ENCODE measurements at places on chromosomes 5 and 9.

DNA sequence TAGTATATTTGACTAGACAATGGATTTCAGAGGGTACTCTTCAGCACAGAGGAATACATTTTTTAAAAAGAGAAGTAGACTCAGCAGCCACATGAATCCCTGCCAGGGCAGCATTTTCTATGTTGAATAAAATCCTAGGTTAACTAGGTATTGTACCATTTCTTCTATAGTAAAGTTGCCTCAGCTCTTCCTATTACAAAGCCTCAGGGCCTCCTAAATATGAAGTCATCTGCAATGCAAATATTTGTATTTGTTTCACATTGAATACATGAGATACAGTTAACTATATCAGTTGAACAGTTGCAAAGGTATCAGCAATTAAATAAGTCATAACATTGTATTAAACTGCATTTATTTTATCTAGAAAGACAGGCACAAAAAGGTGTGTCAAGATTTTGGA, 59.5 kb downstream of the NUDT12 start:
- DNase-seq, result no peak

DNA sequence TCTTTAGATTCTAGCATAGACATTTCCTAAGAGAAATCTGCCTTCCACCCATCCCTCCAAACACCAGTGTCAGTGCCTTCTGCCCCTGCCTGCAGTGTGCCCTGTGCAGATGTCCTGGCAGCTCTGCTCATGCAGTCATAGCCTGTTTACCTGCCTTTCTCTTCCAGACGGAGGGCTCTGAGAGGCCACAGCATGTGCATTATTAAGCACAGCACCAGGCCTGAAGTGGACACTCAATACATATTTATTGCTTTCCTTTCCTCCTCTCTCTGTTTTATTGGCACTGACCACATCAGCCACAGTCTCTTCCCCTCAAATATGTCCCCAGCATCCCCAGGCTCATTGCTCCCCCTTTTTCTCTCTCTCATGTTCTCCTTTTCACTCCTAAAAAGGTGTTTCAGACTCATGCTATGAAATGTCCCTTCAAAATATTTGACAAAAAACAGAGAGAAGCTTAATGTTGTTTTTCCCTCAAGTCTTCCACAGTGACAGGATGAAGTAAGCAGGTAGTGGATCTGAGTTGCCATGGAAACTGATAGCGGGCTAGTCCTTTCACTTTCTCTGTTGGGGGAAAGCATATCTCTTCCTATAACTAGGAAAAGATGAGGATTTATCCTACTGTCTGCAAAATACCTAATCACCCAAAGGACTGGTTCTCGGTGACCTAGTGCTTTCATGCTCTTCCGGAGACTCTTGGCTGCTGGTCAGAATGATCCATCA, 100.9 kb downstream of the ATP10B start:
- DNase-seq, result no peak

DNA sequence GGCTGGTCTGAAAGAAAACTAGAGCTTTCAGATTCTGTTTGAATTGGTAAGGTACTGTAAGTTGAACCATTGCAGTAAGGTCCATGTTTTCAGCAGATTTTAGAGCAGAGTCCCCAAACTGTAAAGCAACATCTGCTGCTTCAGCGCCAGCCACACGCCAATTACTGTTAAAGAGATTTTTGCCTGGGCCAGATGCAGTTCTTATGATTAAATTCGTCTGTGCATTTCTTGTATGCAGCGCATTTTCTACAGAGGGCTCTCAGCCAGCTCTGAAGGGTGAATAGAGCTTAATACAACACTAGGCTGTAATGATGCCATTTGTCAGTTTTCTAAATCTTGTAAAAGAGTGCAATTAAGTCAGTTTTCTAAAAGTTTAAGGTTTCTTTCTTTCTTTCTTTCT, 246.3 kb downstream of the COX7C start:
- no peak for DNase-seq

DNA sequence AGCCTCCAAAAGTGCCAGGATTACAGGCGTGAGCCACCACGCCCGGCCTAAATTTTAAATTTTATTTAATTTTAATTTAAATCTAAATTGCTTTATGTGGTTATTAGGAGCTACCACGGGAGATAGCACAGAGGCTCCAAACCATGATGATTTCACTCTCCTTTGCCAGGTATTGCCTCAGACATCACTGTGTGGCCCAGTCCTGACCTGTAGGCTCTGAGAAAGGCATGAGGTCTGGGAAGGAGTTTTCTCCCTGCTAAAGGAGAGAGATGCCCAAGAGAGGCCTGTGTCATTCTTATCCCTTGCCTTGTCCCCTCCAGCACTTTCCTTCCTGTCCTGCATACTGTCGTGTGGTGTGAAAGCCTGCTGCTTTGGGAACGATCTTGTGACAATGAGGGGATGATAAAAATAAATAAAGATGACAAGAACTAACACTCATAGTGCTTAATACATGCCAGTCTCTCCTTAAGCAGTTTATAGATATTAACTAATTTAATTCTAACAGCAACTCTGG, 37.0 kb upstream of the BASP1 start:
- DNase-seq, result no peak

GRCh38 chr5:56359809-56360685, 126.9 kb upstream of the ANKRD55 start:
- DNase-seq, result no peak

- DNase-seq, result no peak
These were observed 189.1 kb downstream of the GABRG2 start for GRCh38 chr5:162256711-162257110.

DNA sequence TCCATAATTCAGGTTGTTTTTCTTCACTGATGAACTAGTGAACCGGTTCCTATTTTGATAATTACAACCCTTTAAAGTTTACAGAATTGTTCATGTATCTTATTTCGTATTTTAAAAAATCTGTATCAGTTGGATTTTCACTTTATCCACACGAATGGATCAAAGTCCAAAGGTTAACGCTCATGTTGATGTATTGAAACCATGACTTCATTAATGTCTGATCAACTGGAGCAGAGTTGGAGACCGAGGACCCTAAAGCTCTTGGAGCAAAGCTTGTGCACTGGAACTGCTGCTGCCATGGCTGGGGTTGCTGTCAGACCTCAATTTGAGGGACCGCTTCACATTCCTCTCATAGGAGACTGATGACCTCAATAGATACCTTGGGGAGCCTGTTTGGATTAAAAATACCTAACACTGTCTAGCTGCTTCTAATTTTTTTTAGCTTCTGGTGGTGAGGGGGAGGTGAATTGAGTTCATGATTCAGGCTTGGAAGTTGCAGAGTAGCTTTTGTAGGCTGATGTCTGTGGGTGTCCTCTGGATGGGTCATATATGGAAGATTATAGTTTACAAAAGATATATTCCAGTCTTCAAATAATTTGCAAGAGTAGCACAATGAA, 45.1 kb downstream of the KIAA1958 start:
- DNase-seq, result no peak

GRCh38 chr9:2928411-2928810, 84.5 kb upstream of the PUM3 start:
- no peak for DNase-seq

DNA sequence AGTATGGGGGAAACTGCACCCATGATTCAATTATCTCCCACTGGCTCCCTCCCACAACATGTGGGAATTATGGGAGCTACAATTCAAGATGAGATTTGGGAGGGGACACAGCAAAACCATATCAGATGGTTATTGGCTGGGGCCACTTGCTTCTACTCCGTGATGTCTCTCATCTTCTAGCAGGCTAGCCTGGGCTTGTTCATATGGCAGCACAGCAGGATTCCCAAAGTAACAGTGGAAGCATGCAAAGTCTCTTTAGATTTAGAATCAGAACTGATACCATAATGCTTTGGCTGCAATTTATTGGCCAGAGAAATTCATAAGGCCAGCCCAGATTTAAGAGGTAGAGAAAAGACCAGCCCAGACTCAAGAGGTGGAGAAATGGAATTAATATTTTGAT, 126.2 kb downstream of the PTTG1 start:
- no peak for DNase-seq

DNA sequence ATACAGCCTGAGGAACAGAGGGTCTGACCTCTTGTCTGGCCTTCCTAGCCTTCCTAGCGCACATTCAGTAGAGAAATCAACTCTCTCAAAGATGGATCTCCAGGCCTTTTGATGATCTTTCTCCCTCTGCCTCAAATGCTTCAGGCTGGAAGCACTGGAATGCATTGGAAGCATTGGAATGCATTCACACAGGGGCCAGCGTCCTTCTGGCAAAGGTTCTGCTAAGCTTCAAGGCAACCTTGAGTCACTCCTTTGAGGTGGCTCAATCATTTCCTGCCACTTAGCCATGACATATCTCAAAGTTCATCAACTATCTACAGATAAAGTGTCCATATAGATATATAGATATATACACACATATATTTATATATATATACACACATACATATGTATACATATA, 42.9 kb downstream of the OR2K2 start:
- DNase-seq, result no peak

GRCh38 chr5:60978968-60979367, 34.0 kb downstream of the NDUFAF2 start:
- DNase-seq, result no peak

DNA sequence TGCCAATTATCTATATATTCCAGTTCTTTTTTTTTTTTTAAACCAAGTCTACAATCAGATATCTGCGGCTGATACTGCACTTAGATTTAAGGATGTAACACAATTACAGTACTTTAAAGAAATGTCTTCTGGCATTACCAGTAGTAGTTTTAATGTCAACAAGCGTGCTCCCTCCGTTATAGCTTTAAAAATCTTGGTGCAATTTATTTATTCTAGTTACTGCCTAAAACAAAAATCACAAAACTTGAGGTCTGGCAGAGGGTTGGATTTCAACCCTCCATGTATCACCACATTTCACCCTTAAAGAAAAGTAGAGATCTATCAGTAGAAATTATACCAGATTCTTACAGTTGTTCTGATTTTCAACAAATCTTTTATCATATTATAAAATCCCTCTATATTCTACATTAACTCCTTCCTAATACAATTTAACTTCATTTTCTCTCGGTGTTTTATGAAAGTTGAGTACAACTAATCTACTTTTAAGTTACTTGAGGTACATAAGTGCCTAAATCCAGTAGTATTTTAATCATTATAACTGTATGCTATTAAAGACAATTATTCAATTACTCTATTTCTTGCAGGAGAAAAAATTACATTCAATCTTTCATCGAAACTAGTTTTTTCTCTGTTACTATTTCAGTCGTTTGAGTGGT, 2.0 kb upstream of the RICTOR start:
- DNase-seq, result no peak

DNA sequence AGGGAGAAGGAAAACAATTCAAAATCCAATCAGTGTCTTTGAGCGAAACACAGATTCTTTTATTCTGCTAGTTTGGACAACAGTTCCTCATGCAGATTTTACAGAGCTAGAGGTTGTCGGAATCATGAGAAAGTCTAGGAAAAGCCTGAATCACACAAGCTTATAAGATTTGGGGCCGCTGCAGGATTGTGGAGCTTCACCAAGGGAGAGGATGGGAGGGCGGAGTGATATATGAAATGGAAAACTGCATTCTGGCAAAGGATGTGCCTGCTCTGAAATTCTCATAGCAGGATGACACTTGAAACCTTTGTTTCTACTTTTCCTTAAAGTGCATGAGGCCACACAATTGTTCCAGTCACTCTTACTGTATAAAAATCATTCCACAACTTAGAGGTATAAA, 134.3 kb downstream of the OR2K2 start:
- DNase-seq, result no peak

DNA sequence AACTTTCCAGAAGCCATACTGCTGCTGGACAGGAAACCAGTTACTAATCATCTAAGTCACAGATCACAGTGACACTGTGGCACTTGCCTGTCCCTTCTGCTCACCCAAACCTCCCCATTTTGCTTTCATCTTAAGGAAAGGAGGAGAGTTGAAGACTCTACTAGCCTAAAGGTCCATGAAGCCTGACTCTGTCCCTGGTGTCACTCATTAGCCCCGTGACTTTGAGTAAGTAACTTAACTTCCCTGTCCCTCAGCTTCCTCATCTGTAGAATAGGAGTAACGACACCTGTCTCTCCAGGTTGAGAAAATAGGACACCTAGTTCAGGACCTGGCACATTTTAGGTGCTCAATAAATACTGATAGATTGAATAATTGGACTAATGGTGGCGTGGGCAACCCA, 536 bp upstream of the SLC6A7 start:
- DNase-seq, result no peak

DNA sequence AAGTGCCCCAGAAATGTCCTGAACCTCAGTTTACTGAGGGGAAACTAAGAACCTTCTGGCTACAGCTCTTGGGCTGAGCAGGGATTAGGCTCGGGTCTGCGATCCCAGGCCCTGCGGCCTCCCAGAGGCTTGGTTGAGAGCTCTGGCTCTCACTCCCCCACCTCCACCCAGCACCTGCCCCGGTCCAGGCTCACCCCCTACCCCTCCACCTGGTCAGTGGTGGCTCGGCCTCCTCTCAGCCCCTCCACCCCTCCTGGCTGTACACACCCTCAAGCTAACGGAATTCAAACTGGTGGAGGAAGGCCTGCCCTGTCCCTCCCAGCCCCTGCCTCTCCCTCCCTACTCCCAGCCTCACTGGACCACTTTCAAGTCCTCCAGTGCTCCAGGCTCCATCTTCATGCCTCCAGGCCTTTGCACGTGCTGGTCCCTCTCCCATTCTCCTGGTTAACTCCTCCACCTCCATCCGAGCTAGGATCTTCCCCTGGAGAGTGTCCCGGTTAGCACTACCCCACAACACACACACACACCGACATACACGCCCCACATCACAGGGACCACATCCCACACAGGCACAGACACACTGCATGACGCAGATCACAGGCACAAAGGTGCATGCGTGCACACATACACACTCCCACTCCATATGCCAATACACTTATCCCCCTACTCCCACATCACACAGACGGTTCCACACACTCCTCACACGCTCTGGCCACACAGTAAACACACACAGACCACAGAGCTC, 130.9 kb downstream of the C9orf50 start:
- peak; percentile 82 for DNase-seq

DNA sequence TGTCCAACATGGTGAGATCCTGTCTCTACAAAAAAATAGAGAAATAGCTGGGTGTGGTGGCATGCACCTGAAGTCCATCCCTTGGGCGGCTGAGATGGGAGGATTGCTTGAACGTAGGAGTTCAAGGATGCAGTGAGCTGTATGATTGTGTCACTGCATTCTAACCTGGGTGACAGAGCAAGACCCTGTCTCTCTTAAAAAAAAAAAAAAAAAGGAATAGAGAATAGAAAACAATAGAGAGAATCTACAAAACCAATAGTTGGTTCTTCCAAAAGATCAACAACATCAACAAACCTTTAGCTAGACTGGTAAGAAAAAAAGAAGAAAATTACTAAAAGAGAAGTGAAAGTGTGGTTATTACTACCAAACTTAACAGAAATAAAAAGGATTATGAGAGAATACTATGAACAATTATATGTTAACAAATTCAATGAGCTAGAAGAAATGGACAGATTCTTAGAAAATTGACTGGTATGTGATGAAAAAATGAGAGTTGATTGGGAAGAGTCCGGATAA, 8.1 kb upstream of the SLC38A9 start:
- DNase-seq, result no peak

- DNase-seq, result no peak
These were observed 120.2 kb upstream of the NFIB start for GRCh38 chr9:14434158-14434504.
